ENCODE measurements at places on chromosomes 2 and 18.
A peak's percentile ranks its signal among the peaks of the same experiment; 100 is the strongest.

- DNase-seq: no peak
Observed at GRCh38 chr18:27017901-27018500, 152.5 kb upstream of the AQP4 start.

- no peak for DNase-seq
Observed at GRCh38 chr2:206456078-206456754, 12.9 kb downstream of the ADAM23 start.

GRCh38 chr2:219484343-219485200 is 14.1 kb upstream of the GMPPA start:
- no peak for DNase-seq

- DNase-seq: no peak
Observed at GRCh38 chr2:147033044-147033443, 811.8 kb upstream of the ACVR2A start.

GRCh38 chr2:173126819-173127218 is 51.2 kb downstream of the MAP3K20 start:
- no peak for DNase-seq

GRCh38 chr2:3025261-3025660 is 352.4 kb downstream of the EIPR1 start:
- DNase-seq: no peak

GRCh38 chr2:7515327-7515726 is 598.1 kb downstream of the RNF144A start:
- no peak for DNase-seq

DNA sequence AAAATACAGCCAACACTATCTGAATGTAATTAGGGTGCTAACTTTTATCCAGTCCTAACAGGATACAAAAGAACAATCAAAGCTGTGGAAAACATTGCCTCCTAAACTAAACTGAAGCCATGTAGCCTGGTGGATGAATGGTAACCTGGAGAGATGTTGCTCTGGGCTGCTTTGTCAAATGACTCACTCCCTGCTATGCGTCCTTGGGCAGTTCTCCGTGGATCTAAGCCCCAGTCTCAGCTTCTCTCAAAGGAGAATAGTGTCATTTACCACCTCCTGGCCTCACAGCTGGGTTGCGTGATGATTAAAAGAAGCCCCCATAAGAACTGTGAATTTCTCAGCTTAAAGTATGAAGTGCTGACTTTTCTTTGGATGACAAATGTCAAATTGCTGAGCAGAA is 203.7 kb downstream of the ICOS start:
- no peak for DNase-seq

DNA sequence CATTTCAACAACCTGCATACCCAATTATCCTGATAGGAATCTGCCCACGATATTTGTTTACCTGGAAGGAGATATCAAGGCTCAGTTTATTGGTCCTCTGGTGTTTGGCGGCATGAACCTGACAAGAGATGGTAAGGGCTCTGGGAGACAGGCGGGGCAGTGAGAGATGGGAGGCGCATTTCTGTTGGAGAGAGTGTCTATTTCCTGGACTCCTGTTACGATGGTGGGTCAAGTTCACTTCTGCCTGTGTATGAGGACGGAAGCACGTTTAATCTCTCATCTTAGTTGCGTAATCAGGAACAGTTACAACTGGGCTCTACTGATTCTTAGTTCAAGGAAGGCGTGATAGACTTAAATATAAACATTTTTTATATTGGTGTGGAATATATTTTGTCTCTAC is 8.9 kb downstream of the PDCL3 start:
- no peak for DNase-seq

DNA sequence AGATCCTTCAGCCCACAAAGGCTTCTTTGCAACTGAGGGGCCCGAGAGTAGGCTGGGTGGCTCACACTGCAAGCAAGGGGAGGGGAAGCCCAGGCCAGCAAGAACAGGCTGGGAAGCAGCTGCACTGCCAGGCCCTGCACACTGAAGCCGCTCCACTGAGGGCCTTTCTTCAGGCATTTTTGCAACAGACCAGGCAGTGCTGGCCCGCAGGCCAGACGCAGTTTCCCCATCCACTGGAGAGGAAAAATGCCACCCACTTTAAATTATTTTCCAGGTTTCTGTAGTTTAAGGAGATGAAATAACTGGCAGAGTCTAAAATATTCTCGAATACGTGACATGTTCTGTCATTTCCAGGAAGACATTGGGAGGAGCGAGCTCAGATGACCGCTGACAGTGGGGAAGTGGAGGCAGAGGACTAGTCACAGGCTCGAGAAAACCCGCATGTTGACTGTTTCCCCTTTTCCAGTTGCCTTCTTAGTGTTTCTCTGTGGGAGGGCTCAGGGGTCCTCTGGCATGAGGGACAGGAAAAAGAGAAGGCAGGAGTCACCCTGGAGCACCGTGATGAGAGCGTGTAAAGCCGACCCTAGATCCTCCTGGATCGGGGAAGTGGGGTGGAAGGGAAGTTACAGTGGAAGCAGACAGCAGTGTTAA is 53.3 kb upstream of the B3GNT7 start:
- DNase-seq: no peak

DNA sequence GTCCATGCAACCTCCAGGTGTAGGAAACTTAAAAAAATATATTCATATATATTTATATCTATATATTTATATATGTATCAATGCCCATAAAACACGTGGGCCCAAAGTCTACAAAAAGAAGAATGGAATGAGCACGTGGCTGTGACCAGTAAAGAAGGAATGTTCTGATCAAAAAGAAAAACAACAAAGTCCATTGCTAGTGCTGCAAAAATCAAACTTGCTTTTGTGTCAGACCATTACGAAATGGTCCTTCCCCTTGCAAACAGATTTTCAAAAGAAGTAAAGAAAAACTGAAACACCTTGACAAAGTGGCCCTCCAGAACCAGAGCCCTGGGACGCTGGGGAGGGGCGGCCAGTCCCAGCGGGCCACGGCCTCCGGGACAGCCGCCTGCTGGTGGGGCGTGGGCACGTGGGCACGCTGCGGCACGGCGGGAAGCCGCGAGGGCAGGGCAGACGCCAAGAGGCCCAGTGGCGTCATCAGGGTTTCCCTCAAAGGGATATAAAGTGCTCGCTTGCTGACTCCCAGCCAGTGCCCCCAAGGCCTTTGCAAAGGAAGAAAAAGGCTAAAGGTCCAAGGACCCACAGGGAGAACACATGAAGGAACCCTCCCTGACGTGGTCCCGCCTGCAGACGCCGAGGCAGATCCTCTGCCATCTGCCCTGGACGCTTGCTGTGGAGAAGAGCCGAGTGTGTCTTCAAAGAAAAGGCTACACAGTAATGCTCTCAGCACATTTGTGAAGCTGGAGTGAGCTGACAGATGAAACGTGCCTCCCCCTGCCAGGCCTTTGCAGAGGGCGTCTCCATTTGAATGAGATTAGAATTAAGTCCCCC is 201.8 kb downstream of the TWIST2 start:
- no peak for DNase-seq

DNA sequence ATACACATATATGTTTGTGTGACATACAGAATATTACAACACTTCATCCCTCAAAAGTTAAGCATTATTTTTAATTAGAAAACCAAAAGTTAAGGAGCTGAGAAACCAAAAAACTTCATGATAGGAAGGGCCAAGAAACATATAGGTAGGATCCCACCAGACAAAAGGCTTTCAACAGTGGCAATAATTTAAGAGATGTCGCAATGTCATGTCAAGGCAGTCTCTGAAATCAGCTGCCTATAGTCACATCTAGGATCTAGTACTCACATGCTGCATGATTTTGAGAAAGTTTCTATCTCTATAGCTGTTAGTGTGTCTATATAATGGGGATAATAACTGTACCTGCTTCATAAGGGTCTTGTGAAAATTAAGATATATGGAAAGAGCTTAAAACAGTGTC is 72.7 kb downstream of the SPIRE1 start:
- DNase-seq: no peak

DNA sequence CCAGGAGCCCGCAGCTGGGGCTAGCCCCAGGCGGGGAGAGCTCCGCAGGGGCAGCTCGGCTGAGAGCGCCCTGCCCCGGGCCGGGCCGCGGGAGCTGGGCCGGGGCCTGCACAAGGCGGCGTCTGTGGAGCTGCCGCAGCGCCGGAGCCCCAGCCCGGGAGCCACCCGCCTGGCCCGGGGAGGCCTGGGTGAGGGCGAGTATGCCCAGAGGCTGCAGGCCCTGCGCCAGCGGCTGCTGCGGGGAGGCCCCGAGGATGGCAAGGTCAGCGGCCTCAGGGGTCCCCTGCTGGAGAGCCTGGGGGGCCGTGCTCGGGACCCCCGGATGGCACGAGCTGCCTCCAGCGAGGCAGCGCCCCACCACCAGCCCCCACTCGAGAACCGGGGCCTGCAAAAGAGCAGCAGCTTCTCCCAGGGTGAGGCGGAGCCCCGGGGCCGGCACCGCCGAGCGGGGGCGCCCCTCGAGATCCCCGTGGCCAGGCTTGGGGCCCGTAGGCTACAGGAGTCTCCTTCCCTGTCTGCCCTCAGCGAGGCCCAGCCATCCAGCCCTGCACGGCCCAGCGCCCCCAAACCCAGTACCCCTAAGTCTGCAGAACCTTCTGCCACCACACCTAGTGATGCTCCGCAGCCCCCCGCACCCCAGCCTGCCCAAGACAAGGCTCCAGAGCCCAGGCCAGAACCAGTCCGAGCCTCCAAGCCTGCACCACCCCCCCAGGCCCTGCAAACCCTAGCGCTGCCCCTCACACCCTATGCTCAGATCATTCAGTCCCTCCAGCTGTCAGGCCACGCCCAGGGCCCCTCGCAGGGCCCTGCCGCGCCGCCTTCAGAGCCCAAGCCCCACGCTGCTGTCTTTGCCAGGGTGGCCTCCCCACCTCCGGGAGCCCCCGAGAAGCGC is 15.0 kb upstream of the GMPPA start:
- no peak for DNase-seq

GRCh38 chr2:86072271-86072858 is 33.3 kb downstream of the POLR1A start:
- no peak for DNase-seq

GRCh38 chr18:48116873-48117630 is 186.6 kb upstream of the SMAD2 start:
- no peak for DNase-seq

DNA sequence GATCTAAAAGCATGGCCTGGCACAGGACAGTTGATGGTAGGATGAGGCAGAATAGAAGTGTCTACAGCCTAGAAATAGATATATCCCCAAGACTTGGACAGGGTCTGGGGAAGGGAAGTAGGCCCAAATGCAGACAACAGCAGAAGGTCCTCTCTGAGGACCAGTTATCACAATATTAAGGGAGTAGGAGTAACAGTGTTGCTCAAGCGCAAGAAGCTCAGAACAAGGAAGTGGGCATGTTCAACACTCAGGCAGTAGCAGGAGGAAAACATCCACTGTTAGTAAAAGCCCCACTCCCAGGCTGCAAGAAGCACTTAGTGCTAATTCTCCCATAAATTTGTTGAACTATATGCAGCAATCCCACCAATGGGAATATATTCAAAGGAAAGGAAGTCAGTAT is 314.7 kb downstream of the METTL4 start:
- no peak for DNase-seq

GRCh38 chr18:2169656-2170055 is 401.6 kb downstream of the METTL4 start:
- DNase-seq: no peak

DNA sequence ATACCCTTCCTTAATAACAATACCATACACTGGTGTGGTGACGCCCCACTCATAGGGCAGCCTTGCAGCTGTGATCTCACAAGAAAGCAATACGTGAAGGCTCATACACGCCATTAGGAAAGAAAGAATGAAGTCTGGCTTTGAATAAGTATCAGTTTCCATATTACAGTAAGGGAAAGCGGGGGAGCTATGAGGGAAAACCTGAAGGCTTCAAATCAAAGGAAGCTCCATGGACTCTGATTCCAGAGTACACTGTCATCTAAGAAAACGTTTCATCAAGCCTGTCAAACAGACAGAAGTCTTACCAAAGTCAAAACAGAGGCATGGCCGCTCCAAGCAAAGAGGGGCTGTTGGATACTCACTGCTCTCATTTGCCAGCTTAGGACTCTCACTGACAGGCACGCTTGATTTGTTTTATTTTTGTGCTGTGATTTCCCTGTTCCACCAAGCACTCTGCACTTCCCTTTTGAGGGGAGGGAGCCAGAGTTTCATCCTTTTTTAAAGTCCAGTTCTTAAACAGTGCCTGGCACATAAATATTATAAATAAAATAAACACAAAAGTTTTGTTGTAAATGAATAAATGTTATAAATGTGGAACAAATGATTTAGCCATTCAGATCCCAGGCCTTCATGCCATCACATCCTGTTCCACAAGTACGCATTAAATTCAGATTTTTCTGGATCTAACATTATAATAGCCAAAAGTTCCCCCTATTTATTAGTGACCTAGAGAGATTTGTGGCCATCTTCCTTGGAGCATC is 221.2 kb downstream of the PIEZO2 start:
- DNase-seq: no peak

DNA sequence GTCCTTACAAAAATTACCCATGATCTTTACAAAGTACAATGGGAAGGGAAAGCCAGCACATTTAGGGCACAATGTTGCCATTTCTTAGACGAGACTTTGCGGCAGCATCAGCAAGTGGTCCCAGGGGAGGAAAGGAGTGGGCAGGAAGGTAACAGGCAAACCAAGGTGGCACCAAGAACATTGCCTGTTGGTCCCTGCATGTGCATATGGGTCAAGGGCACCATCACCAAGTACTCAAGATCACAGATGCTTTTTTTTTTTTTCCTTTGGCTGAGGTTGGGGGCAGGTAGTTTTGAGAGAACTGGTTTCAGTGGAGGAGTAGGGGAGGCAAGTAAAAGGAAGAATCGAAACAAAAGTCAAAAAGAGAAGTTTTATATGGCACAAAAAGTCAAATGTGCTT is 752 bp upstream of the CYTIP start:
- peak; percentile 19 for DNase-seq

GRCh38 chr18:67513280-67513679 is 3.2 kb downstream of the DSEL start:
- no peak for DNase-seq

DNA sequence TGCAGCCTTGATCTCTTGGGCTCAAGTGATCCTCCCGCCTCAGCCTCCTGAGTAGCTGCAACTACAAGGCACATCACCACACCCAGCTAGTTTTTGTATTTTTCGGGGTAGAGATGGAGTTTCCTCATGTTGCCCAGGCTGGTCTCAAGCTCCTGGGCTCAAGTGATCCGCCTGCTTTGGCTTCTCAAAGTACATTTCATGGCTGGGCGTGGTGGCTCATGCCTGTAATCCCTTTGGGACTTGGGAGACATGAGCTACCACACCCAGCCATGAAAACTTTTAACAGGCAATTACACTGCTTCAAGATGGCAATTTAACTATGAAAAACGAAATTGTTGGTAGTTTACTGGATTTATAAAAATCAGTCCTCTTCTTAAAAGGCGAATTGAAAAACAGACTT is 69.7 kb downstream of the MEP1B start:
- no peak for DNase-seq

GRCh38 chr18:74368901-74369705 is 53.5 kb downstream of the C18orf63 start:
- DNase-seq: no peak

GRCh38 chr2:64854773-64855237 is 134.4 kb upstream of the SLC1A4 start:
- DNase-seq: no peak

Measured in stimulated activated naive CD4-positive, alpha-beta T cell treated with Interleukin-2 at 50 U/mL for 16 hours (primary cell).